GM13977 (cell line): ENCODE measurements at places on chromosomes 4 and X.

- DNase-seq, result no peak
Observed at GRCh38 chr4:6216588-6216987, 16.2 kb upstream of the JAKMIP1 start.

- no peak for DNase-seq
Observed at GRCh38 chrX:33726281-33727160, 405.6 kb downstream of the FAM47A start.

DNA sequence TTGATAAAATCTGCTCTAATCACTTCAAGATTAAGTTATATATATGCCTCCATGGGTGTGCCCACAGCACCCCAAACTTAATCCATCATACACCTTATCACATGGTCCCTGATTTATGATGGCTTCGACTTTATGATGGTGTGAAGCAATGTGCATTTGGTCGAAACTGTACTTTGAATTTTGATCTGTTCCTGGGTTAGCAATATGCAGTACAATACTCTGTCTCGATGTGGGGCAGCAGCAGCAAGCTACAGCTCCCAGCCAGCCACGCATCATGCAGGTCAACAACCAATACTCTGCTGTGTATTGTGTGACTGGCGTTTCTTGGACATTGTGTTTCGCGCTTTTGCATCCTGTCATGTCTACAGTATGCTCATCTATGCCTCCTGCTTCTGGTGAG is 62.6 kb downstream of the MCUB start:
- DNase-seq, result no peak

GRCh38 chrX:10023821-10024220 is 56.7 kb downstream of the CLDN34 start:
- no peak for DNase-seq

DNA sequence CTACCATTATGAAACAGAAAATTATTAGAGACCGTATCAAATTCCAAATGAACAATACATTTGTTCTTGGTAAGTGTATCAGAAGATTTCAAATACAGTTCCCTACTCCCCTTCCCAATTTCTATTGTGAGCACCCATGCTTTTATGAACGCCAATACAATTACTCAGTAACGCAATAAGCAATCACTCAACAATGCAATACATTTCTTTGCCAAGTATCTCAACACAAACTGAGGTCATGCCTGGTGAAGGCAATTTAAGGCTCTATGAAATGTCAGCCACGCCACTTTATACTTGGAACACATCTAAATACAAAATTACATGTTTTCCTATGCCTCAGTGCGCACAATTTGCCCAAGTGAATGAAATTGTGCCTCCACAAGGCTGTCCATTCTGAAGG is 712 bp downstream of the PNPLA4 start:
- DNase-seq, result no peak

DNA sequence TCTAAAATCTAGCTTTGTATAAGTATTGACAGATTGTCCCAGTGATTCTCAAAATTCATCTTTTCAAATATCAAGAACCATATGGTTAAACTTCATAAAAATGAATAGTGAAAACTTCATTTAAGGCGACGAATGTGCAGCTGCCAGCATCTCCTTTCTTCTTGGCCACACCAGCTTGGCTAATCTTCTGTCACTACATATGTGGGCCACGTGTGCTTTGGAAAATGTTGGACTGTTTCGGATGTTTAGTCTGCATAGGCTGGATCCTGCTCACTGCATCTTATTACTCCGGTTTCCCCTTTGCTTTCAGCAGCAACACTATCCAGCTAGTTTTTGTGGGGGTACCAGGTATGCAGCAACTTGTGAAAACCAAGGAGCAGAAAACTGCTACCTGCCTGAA is 221.9 kb downstream of the BMPR1B start:
- DNase-seq, result no peak

DNA sequence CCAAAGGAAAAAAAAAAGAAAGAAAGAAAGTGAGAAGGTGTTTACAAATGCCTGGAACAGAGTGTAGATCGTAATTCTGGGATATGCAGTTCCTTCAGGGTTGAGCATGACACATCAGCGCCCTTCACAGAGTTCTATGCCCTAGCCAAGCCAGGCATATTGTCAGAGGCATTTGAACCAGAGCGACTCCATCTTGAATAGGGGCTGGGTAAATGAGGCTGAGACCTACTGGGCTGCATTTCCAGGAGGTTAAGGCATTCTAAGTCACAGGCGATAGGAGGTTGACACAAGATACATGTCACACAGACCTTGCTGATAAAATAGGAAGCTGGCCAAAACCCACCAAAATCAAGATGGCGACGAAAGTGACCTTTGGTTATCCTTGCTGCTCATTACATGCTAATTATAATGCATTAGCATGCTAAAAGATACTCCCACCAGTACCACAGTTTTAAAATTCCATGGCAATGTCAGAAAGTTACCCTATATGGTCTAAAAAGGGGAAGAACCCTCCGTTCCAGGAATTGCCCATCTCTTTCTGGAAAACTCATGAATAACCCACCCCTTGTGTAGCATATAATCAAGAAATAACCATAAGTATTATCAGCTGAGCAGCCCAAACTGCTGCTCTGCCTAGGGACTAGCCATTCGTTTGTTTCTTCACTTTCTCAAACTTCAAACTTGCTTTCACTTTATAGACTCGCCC is 23.5 kb upstream of the LRBA start:
- no peak for DNase-seq

- DNase-seq, result no peak
Observed at GRCh38 chrX:45860450-45860849, 659.8 kb upstream of the DIPK2B start.

DNA sequence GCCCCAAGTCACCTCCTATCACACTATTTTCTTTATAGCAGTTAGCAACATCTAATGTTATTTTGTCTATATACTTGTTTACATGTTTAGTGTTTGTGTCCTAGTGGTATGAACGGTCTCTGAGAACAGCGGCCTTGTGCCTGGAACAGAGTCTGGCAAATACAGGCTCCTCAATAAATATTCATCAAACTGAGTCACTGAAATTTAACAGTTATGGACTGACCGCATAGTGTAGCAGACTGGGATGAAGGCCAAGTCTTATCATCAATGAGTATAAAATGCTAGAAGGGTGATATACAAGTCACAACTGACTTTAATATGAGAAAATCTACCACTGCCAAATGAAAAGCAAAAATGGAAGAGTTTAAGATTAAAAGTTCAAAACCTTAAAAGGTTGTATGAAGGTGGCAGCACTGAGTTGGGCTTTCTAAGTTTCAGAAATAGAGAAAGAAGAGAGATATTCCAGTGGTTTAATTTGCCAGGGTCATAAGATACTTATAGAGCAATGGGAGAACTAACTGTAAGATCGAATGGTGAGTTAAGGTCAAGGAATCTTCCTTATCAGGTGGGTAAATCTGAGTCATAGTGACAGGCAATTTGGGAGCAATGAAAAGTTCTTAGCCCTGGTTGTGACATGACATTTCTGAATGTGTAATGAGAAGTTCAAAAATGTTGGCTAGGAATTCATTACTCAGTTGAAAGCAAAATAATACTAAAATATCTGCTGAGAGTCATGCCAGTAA is 34.9 kb downstream of the ELOVL6 start:
- no peak for DNase-seq

GRCh38 chrX:84258708-84259107 is 70.7 kb upstream of the RPS6KA6 start:
- DNase-seq, result no peak

GRCh38 chr4:73257651-73258435 is 755 bp downstream of the ANKRD17 start:
- peak; percentile 24 for DNase-seq

GRCh38 chr4:84582988-84583875 is at the start of gene CDS1:
Gene CDS1 (plus strand): TSS chr4:84583127. CDS start chr4:84583402, 275 bp downstream.
- DNase-seq, result peak; percentile 26

DNA sequence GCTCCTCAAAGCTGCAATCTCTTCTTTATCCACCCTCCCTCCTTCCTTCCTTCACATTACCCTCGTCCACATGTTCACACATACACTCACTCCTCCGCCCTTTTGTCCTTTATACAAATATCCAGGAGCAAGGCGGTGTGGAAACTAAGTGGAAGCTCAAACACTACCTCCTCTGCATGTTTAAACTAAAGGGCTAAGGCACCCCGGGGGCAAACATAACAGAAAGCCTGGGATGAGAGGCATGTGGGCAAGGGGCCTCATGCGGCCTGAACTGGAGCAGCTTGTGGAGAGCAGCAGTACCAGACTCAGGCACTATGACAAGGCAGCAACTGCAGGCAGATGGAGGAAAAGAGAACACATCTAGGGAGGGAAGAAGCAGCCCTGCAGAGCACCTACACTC is 9.5 kb downstream of the MAB21L2 start:
- DNase-seq, result no peak

DNA sequence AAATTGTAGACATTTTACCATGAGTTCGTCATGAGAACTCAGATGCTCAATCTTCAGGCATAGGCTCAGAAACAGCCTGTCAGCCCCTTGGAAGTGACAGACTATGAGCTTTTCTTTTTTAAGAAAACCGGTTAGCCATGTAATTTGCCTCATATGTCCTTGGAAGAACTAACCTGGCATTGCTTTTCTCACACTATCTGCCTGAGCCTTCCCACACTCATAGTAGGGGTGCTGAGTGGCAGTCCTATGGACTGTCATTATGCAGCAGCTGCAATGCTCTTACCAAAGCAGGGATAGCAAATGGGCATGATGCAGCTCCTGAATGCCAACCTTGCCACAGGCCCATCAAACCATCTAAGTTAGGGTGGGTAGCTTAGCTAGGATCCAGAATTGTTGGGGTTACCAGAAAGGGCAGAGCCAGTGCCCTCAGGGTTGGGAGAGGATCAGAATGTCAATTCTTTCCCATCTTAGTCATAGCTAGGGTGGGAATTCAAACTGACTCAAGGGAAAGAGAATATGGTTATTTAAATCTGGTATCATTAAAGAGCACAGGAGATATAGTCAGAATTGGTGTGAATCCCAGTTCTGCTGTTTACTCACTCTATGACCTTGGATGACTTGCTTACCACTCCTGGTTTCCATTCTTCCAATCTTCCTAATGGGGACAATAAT is 230.6 kb upstream of the CPEB2 start:
- DNase-seq, result no peak

- no peak for DNase-seq
Observed at GRCh38 chrX:78331708-78332107, 4.3 kb upstream of the CYSLTR1 start.

DNA sequence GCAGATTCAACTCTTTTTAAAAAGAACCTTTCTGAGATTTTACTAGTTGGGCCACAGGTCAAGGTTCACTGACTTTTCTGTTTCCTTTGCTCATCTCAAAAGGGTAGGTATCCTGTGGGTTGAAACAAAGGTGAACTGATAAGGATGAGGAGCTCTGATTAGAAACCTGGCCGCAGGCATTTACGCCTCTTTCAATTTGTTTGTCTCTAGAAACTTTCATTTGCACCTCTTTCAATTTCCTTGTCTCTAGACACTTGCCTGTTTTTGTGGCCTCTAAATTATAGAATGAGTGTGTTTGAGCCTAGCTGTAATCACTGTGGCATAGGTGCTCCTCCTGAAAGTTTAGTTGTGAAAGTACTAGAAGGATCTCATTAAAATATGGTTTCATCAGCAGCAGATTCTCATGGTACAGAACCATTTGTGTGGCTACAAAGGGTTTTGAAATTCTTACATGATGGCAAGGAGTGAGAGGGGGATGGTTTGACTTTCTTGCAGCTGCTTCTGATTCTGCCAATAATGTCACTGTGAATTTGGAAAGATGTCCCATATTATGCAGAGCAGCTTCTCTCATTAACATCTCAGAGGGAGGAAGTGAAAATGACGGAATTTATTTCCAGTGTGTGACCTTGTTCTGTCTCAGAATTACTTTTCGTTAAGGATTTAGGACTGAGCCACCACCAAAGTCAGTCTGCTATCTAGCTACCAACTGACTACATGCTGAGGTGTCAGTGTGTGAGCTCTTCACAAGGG is 142.2 kb downstream of the SH2D1A start:
- DNase-seq, result no peak

GRCh38 chr4:79247695-79248394 is 78.0 kb downstream of the NAA11 start:
- no peak for DNase-seq

GRCh38 chrX:13903405-13903804 is 86.5 kb upstream of the GPM6B start:
- no peak for DNase-seq

DNA sequence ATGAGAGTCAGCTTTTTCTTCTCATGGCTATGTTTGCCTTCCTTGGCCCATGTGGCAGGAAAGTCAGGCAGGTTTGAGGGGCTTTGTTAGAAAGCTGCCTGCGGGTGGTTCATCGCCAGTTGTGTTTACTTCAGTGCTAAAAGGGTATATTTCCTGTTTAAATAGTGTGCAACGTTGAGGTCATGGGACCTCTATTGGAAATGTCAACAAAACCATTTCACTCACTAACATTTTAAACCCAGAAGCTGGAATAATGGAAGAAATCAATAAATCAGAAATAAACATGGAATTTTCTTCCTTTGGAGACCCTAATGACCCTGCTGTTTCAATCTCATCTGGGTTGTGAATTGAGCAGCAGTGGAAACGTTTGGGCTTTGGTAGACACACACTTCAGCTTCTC is 185.8 kb downstream of the ANKRD50 start:
- DNase-seq, result no peak

DNA sequence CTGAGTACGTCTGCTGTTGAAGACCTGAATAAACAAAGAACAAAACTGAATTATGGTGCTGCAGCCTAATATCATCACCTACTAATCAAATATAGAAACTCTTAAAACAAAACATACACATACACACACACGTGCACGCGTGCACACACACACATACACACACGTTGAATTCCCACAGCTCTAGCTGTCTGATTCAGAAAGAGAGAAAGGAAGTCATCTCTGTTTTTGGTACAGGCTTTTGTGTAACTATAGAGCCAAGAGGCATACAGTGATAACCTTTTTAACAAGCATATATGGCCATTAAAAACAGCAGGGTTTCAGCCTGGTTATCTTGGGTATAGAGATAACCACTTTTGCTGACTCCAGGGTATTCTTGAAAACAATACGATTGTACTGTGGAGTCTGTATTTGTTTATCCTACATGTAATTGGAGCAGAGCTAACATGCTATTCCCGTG is 823.2 kb downstream of the CCSER1 start:
- no peak for DNase-seq

- DNase-seq, result no peak
Observed at GRCh38 chrX:138931212-138931611, 219.7 kb upstream of the FGF13 start.

GRCh38 chr4:110139815-110140214 is 58.6 kb downstream of the ELOVL6 start:
- DNase-seq, result no peak

DNA sequence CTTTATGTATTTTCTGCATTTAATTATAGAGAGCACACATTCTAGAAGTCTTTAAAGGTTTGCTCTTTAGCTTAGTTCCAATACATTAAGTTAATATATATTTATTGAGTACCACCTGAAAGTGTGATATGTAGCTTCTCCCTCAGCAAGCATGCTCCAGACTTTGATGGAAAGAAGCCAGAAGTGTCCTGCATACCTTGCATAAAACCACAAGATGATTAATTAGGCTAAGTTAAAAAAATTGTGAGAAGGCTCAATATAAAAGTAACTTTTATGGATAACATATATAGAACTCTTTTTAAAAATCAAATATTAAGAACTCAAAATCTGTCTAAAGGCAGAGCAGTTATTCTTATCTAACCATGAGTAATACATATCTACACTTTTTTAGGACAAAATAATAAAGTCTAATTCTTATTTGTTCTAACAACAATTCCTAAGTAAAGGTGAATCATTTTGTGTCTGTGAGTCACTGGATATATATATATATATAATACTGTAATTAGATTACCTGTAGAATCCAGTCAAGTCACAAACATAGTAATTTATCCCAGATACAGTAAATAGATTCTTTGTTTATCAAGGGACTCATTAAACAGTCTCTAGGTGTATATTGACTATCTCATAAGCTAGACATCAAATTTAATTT is 51.2 kb downstream of the INTS12 start:
- no peak for DNase-seq
